ENCODE measurements at places on chromosomes 6 and 20.
A peak's percentile ranks its signal among the peaks of the same experiment; 100 is the strongest.

DNA sequence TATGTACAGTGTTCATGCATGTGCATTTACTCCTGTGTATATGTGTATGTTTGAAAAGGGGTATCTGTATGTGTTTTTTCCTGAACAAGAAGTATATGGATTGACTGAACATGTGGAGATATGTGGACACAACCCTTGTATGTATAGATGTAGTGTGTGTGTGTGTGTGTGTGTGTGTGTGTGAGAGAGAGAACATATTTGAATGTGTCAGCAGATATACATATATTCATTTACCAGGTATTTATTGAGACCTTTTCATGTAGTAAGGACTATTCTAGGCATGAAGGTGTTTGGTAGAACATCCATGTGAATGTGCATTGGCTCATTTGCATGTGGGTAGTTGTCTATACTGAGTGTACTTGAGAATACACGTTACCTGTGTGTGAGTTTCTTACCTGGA lies 39.3 kb downstream of the EIF2S2 start:
- DNase-seq = no peak

DNA sequence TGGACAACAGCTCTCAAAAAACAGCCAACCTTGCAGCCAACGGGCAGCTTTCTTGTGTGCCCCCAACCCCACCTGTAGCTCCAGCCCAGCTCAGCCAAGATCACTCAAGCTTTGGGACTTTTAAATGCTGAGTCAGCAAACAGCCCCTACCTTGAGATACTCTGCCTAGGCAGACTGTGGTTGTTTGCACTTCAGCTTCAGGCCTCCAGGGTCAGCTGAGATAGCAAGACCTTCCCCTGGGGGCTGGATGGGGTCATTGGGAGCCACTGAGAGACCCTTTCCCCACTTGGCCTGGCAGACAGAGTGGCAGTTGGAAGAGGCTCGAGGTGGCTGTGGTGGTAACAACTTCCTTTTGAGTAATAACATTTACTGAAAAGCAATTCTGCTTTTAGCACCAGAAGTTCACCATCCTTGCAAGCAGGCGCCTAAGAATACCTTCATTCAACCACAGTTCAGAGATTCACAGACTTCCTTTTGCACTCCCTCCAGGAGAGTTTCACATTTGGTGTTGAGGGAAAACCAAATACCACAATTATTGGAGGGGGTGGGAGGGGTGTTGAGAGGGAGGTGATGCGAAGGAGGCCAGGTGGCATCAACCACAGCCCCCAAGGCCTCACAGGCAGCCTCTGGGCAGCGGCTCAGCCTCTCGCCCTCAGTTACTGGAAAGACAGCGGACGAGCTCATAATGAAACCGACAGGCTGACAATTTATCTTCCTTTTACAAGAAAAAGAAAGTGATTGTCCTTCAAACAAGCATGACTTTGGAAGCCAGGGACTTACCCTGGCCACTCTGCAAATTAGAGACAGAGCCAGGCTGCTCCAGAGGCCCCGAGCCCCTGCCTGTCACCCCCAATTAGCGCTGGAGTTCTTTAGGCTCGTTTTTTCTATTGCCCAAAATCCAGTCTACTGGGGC lies 148.1 kb downstream of the CEBPB start:
- DNase-seq = peak; percentile 9

- DNase-seq = no peak
Measured at GRCh38 chr6:170371080-170371479, 64.5 kb downstream of the FAM120B start.

DNA sequence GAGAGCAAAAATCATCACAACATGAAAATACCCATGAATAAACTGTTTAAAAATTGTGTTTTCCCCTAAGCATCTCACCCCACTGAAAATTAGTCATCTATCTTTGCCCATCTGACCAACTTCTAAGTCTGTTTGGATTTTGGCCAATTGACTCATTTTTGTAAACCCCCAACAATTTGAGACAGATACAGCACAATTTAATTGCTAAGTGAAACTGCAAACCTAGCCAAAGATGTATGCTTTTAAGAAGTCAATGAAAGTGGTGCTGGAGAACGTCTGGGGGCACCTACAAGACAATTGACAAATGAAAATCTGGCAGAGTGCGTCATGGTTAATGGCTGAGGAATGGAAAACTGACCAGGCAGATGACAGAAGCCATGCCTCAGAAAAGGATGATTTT lies 30.9 kb upstream of the SLC24A3 start:
- DNase-seq = no peak

GRCh38 chr20:25308671-25309394 lies 60.9 kb downstream of the PYGB start:
- no peak for DNase-seq

GRCh38 chr6:89605861-89606260 lies 32.7 kb downstream of the LYRM2 start:
- no peak for DNase-seq

DNA sequence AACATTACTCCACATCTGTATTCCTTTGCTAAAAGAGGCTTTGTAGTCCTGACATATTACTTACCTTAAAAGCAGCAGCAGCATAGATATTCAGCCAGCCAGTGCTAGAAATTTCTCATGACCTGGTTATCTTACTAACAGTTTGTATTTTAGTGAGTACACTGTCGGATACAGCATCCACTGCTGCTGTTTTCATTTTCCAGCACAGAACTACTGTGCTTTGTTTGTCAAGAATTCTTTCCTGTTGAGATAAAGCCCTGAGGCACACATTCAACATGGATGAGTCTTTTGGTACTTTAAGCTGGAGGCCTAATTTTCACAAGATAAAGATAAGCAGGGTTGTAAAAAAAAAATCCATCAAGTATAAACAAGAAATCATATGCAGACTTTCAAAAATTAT lies 311.2 kb upstream of the OPRM1 start:
- DNase-seq = no peak

GRCh38 chr20:4067600-4068261 lies 52.4 kb upstream of the RNF24 start:
- DNase-seq = no peak

GRCh38 chr6:106316375-106316766 lies 9.2 kb downstream of the ATG5 start:
- no peak for DNase-seq

DNA sequence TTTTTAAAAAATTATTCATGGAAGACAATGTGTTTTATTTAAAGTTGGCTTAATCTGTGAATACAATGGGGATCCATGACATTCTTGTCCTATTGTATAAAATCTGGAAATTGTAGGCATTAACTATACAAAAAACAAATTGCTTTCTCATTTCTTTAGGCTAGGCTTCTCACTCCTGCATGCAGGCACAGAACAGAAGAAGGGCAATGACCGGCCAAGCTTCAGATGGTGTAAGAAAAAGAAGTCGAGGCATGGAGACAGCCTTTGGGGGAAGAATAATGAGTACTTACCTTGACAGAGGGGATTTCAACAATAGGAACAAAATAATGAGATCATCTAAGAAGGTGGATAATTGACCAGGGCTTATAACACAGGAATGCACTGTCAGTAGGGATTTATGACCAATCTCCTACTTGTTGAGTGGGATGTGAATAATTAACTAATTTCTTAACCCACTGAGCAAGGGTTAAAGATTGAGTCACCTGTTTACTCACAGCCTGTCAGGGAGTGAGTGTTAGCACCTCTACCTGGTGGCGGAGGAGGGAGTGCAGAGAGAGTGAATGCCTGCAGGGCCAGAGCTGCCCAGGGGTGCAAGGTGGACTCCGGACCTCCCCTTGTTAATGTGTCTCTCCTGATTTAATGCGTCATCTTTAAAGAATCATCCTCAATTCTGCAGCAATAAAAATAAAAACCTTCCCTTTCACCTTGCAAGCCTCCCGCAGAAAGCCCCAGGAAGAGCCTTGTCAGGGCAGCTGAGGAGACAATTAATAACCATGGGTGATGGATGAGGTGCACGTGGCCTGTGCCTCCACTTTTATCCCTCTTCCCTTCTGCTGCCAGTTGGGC lies 3.9 kb downstream of the SLC22A2 start:
- DNase-seq = no peak

DNA sequence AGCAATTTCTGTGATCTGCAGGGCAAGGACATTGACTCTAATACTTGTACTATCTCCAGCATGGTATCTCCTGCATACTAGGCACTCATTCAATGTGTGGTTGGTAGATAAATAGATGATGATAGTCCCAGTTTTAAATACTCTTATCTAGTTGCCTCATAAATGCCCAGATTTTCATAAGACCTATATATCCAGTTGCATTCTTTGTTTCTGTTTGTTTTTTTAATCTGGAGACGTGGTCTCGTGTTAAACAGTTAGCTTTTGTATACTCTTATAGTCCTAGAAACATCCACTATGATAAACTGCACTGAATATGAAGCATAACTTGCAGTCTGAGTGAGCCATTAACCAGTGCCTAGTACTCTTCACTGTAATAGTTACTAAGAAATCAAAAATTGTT lies 35.5 kb upstream of the SUMO4 start:
- DNase-seq = no peak

- DNase-seq = no peak
Measured at GRCh38 chr6:72321788-72322187, 300.1 kb upstream of the KCNQ5 start.

- DNase-seq = no peak
Measured at GRCh38 chr6:94071835-94072234, 652.5 kb upstream of the EPHA7 start.

DNA sequence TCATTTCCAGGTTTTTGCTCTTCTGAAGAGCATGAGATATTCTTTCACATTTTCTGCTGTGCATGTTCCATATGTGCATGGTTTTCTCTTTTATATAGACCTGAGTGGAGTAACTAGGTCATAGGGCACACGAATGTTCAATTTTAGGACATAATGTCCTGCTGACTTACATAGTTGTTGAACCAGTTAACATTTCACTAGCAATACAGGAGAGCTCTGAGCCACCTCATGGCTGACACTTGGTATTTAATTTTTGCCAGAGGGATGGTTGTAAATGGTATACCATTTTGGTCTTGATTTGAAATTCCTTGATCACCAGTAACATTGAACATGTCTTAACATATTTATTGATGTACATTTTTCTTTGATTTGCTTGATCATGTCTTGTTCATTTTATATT lies 38.3 kb downstream of the IGF2R start:
- DNase-seq = no peak

DNA sequence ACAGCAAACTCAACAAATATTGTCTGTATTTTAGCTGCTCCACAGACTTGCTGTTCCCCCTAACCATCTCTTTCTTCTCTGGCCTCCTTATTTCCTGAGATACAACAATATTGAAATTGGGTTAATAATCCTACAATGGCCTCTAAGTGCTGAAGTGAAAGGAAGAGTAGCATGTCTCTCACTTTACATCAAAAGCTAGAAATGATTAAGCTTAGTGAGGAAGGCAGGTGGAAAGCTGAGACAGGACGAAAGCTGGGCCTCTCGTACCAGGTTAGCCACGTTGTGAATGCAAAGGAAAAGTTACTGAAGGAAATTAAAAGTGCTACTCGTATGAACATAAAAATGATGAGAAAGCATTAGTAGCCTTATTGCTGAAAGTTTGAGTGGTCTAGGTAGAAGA lies 63.8 kb downstream of the ELOVL5 start:
- DNase-seq = no peak

DNA sequence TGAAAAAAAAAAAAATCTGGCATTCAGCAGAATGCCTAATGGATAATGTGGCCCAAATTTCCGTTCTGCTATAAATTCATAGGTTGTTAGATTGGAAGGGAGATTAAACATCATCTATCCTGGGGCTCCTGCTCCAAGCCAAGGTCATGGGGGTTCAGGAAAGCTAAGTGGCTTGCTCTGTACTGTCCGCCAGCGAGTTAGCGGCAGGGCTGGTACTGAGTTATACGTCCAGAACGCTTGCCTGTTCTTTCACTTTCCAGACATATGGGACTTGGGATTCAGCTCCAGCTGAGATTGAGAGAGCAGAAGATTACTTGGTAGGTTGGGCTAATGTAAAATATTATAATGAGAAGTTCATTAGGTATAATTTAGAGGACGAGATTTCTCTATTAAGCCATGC lies 858 bp downstream of the RWDD1 start:
- DNase-seq = no peak

DNA sequence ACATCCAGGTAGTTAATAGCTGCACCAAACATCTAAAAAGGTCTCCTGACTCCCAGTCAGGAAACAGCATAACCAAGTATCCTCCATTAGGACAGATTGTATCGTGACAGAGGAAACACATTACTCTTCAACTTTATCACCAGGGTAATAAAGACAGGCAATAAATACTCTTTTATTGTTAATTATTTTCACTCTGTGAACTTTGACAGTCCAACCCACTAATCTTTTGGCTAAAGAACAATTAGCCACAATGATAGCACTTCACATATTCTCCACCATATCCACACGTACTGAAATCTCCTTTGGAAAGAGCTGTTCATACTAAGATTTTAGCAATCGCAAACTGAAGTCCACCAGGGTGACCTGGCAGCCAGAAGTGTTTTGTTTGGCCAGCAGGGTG lies 46.4 kb downstream of the ARHGAP18 start:
- no peak for DNase-seq

GRCh38 chr6:153787341-153787606 lies 251.8 kb upstream of the OPRM1 start:
- no peak for DNase-seq

DNA sequence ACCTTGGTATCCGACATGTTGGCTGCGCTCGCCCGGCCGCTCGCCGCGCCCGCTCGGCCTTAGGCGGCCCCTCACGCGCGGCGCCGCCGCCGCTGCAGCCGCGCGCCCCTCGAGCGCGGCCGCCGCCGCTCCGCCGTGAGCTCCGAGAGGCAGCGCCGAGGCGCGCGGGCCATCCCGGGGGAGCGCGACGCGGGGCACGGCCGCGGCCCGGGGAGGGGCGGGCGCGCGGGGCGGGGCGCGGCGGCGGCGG lies at the start of gene KIF13A:
Gene KIF13A (minus strand): TSS at position 189 of the 250 bp plus-strand sequence. CDS start 172 bp downstream, at position 17.
- no peak for DNase-seq

DNA sequence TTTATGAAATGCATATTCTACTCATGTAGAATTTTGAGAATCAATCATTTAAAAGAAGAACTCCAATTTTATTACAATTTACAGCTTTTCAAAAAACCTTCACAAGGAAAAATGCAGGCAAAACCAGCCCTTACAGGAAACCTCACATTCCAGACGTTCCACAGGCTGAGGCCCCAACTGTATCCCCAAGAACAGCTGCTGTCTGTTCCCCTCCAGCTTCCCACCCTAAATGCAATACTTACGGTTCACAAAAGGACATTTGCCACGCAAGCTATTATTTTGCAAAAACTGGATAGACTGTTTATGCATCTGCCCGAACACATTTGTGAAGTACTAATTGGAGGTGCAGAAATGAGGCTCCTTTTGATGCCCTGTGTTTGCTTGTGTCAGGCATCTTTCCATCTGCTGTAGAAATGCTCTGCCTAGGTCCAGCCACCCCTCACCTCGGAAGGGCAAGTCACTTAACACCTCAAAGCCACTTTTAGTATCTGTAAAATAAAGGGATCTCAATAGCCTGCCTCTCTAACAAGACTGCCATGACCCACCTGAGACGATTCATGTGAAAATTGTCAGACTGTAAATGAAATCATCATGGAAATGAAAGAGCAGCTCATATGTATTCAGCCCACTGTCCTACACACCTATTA lies 26.5 kb downstream of the PDE10A start:
- no peak for DNase-seq

GRCh38 chr6:122669418-122669817 lies 59.2 kb downstream of the PKIB start:
- no peak for DNase-seq

All from stimulated activated CD4-positive, alpha-beta T cell treated with anti-CD3 and anti-CD28 coated beads, TNF-alpha, amount 100 ng/mL, for 4 hours (primary cell).